Esophagus squamous epithelium (tissue), 5 donors: ENCODE measurements at places on chromosomes 1 and 21. TPM values are rescaled to one million over a fixed set of nuclear protein-coding genes. Genes with fewer than 3 reads are reported as not detected.
A peak's percentile ranks its signal among the peaks of the same experiment; 100 is the strongest.

C1orf141 gene
- total RNA-seq = not detected

FNDC7 gene
- total RNA-seq = not detected

TBX19 gene
- total RNA-seq = 1.5 TPM

BCAS2 gene
- 38.9 TPM for total RNA-seq

AK4 gene
- 32.2 TPM for total RNA-seq

DNA sequence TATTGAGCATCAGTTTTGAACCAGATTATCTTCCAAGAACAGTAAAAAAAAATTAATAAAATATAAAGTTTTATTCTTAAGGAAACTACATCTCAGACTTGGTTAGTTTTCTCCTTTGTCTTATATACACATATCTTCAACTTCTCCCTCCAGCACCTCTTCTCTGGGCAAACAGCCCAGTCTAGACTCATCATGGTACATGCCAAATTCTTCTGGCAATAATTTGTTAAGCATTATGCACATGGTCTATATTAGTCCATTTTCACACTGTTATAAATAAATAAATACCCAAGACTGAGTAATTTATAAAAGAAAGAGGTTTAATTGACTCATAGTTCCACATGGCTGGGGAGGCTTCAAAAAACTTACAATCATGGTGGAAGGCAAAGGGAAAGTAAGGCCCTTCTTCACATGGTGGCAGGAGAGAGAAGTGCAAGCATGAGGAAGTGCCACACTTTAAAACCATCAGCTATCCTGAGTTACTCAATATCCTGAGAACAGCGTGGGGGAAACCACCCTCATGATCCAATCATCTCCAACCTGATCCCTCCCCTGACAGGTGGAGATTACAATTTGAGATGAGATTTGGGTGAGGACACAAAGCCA, 108.7 kb upstream of the RNPC3 start:
- DNase-seq = no peak
- H3K4me1 ChIP-seq = no peaks in the 10 kb centered on the region
- H3K27me3 ChIP-seq = no peaks in the 10 kb centered on the region
- H3K36me3 ChIP-seq = no peaks in the 10 kb centered on the region
- H3K4me3 ChIP-seq = no peak overlapping the region

GRCh38 chr1:5956022-5956830, 36.0 kb downstream of the NPHP4 start:
- H3K27ac ChIP-seq = no peak overlapping the region
- H3K27me3 ChIP-seq = no peaks in the 10 kb centered on the region
- no peak for DNase-seq
- H3K36me3 ChIP-seq = peaks cover 6% of the 10 kb centered on the region
- no peaks in the 10 kb centered on the region for H3K4me1 ChIP-seq

GRCh38 chr1:204523605-204524215, 7.5 kb downstream of the MDM4 start:
- H3K36me3 ChIP-seq = peaks cover 72% of the 10 kb centered on the region
- H3K4me1 ChIP-seq = peaks cover 37% of the 10 kb centered on the region
- no peaks in the 10 kb centered on the region for H3K27me3 ChIP-seq
- no peak for DNase-seq
- no peak overlapping the region for H3K27ac ChIP-seq
- no peak overlapping the region for H3K4me3 ChIP-seq

- H3K4me1 ChIP-seq = no peaks in the 10 kb centered on the region
- DNase-seq = no peak
- H3K27ac ChIP-seq = no peak overlapping the region
- H3K27me3 ChIP-seq = no peaks in the 10 kb centered on the region
- no peaks in the 10 kb centered on the region for H3K36me3 ChIP-seq
- H3K4me3 ChIP-seq = no peak overlapping the region
Measured at GRCh38 chr1:74396462-74396861, 115.9 kb downstream of the LRRC53 start.

GRCh38 chr1:8096105-8097011, 70.2 kb upstream of the ERRFI1 start:
- peaks cover 30% of the 10 kb centered on the region for H3K4me1 ChIP-seq
- peak overlapping the region; percentile 85 for H3K27ac ChIP-seq
- no peaks in the 10 kb centered on the region for H3K36me3 ChIP-seq

GRCh38 chr1:43035821-43036741, 77.4 kb upstream of the SLC2A1 start:
- no peaks in the 10 kb centered on the region for H3K27me3 ChIP-seq
- no peak for DNase-seq
- H3K27ac ChIP-seq = no peak overlapping the region
- no peak overlapping the region for H3K4me3 ChIP-seq

DNA sequence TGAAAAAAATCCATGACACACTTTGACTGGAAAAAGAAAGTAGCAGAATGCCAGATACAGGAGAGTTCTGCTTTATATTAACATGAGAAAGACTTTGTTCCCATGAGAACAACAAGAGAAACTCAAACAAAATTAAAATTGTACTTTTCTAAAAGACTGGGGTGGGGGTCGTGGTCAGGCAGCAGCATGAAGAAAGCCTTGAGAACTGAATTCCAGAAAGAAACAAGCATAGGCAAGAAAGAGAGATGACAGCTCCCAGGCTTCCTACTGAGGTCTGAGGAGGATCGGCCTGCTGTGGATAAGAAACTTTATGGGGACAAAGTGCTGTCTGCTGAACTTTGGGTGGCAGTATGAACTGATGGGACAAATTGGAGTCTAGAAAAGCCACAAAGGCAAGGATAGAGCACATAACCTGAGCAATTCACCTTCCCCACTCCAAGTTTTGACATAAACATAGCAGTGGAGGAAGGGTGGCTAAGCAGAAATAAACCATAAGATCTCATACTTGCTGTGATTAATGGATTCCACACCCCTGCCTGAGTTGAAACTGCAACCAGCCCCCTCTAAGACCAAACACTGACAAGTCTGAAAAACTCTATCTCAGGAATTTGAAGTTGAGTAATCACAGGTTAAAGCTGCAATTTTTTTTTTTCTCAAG, 43.7 kb downstream of the COL6A1 start:
- no peak overlapping the region for H3K4me3 ChIP-seq
- peaks cover 4% of the 10 kb centered on the region for H3K4me1 ChIP-seq
- peak overlapping the region; percentile 72 for H3K27ac ChIP-seq
- no peaks in the 10 kb centered on the region for H3K36me3 ChIP-seq
- no peak for DNase-seq
- H3K27me3 ChIP-seq = peaks cover 6% of the 10 kb centered on the region

- no peak overlapping the region for H3K27ac ChIP-seq
- no peaks in the 10 kb centered on the region for H3K4me1 ChIP-seq
- no peak overlapping the region for H3K4me3 ChIP-seq
- no peaks in the 10 kb centered on the region for H3K36me3 ChIP-seq
Measured at GRCh38 chr21:40099809-40100208, 232.6 kb downstream of the PCP4 start.

DNA sequence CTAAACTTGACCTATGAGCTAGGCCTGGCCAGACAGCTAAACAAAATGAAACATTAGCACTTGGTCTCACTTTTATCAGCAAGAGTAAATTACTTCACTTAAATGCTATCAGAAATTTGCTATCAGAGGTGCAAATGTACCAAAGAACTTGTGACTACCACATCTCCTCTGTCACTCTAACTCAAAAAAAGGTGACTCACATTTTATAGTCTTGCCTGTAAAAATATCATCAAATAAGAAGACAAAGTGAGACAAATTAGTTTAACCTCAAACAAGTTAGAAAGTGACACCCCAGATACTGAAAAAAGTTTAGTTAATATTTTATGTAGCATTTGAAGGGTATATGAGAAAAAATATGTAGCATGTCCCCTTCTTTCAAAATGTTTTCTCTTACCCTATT, 76.9 kb downstream of the EPS15 start:
- no peaks in the 10 kb centered on the region for H3K4me1 ChIP-seq
- no peak overlapping the region for H3K4me3 ChIP-seq

GRCh38 chr1:228739826-228740225, 4.5 kb downstream of the RHOU start:
- DNase-seq = no peak
- no peaks in the 10 kb centered on the region for H3K27me3 ChIP-seq
- peaks cover 8% of the 10 kb centered on the region for H3K4me1 ChIP-seq
- H3K36me3 ChIP-seq = no peaks in the 10 kb centered on the region
- no peak overlapping the region for H3K4me3 ChIP-seq

DNA sequence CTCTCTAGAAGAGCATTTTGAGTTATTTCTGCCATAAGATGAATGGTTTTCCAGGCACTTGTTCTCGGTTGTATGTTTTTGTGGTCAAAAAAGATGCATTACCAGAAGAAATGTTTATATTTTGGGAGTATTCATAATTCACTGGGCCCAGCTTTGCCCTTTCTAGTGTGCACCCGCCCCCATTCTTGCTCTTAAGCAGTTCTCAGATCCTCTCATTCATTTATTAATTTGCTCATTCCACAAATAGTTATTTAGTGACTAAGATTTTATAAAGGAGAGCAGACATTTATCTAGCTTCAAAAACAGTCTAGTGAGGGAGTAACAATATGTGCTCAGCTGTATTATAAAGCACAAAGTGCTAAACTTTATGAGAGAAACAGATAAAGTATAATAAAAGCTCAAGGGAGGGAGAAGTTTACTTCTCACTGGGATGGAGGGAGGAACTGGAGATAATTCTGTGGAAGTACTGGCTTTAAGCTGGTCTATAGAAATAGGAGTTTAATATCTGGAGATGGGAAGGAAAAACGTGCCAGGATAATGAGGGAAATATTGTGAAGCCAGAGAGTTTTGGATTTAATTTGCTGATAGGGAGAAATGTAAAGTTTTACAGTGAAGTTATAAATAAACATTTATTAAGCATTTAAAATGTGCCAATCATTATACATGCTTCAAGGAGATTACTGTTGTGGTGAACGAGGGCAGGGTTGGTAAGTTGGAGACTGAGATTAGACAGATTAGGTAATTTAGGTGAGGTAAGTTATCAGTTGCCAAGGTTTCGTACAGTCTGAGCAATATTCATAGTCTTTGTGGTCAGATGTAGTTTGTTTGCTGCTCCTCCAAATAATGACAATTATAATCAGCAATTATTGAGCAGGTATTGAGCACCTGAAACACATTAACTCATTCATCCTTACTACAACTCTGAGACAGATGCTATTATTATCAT, 9.1 kb upstream of the MACF1 start:
- H3K27me3 ChIP-seq = no peaks in the 10 kb centered on the region
- H3K27ac ChIP-seq = peak overlapping the region; percentile 75
- H3K4me1 ChIP-seq = peaks cover 59% of the 10 kb centered on the region
- H3K4me3 ChIP-seq = no peak overlapping the region
- DNase-seq = no peak
- H3K36me3 ChIP-seq = no peaks in the 10 kb centered on the region
